ENCODE measurements at places on chromosomes 16 and 17. TPM values are rescaled to one million over a fixed set of nuclear protein-coding genes. Genes with fewer than 3 reads are reported as not detected.
A peak's percentile ranks its signal among the peaks of the same experiment; 100 is the strongest.

OR4D1 gene
- 1.9 TPM for total RNA-seq

SPN gene
- 161 TPM for total RNA-seq

KRT12 gene
- not detected for total RNA-seq

SLC2A4 gene
- not detected for total RNA-seq

GRCh38 chr16:24191876-24192402, 64.2 kb upstream of the CACNG3 start:
- no peak overlapping the region for H3K4me3 ChIP-seq
- peaks cover 54% of the 10 kb centered on the region for H3K36me3 ChIP-seq
- H3K4me1 ChIP-seq, result no peaks in the 10 kb centered on the region
- DNase-seq, result no peak

- H3K27me3 ChIP-seq, result no peaks in the 10 kb centered on the region
- H3K4me1 ChIP-seq, result no peaks in the 10 kb centered on the region
- DNase-seq, result no peak
- no peak overlapping the region for H3K27ac ChIP-seq
- H3K4me3 ChIP-seq, result no peak overlapping the region
Measured at GRCh38 chr17:55673743-55674506, 48.7 kb downstream of the TMEM100 start.

DNA sequence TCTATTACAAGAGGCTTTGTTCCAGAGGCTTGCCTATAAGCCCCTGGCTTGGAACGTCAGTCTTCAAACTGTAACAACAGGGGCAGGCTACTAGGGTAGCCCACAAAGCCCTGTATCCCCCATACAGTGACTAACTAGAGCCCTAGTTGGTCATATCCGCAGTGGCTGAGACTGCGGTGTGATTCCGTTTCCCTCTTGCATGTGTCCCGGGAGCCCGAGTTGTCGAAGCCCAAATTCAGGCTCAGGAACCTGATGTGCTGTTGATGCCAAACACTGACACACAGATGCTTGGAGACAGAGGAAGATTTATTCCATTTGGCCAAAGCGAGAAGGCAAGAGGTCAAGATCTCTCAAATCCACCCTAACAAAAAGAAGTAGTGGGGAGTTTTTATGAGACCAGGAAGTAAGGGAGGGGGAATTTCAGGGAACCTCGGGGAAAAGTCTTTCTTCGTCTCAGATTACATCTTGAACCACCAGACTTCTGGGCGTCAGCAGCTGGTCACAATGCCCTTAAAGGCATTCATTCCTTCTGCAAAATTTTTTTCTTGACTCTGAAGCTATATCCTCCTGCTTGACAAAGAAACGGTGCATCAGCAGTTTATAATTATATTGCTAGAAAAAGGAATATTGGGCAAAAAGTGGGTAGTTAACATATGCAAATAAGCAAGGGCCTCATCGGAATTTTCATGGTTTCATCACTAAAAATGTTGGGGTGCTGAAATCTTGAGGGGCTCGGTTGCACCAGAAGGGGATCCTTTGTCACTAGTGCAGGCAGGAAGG, 879 bp downstream of the SLFN5 start:
- peaks cover 20% of the 10 kb centered on the region for H3K36me3 ChIP-seq
- peak overlapping the region; percentile 89 for H3K27ac ChIP-seq
- peak; percentile 34 for DNase-seq
- no peaks in the 10 kb centered on the region for H3K27me3 ChIP-seq

DNA sequence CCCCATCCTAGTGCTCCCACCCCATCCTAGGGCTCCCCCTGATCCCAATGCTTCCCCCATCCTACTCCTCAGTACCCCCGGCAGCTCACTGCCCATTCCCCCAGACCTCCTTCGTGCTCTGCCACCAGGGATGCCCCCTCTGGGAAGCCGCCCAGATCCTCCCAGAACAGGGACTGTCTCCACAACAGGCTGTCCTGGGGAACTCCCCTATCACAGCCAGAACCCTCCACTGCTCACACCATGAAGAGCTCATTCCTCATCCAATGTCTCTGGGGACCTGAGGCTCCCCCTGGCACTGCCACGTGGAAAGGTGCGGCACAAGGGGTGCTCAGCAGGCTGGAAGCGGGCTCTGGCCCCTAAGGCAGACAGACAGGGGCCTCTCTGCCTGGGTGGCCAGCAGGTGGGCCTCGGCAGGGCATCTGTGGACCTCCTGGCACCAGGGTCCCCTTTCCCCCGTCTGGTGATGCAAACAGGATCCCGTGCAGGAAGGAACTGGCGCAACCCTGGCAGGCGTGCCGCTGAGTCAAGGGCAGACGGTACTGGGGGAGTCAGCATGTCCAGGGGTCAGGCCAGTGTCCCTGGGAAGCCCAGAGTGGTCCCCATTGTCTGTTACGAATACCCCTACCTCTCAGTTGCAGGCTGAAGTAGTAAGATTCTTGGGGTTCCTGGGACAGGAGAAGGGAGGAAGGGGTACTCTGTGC, 14.8 kb upstream of the PVALEF start:
- no peaks in the 10 kb centered on the region for H3K36me3 ChIP-seq
- no peak overlapping the region for H3K4me3 ChIP-seq
- no peak for DNase-seq
- no peak overlapping the region for H3K27ac ChIP-seq

Measured in T-cell (primary cell).